ENCODE measurements at places on chromosomes 1 and 21. TPM values are rescaled to one million over a fixed set of nuclear protein-coding genes. Genes with fewer than 3 reads are reported as not detected.

GRCh38 chr1:246503341-246503740 is 3.7 kb downstream of the SMYD3 start:
- DNase-seq = no peak

DNA sequence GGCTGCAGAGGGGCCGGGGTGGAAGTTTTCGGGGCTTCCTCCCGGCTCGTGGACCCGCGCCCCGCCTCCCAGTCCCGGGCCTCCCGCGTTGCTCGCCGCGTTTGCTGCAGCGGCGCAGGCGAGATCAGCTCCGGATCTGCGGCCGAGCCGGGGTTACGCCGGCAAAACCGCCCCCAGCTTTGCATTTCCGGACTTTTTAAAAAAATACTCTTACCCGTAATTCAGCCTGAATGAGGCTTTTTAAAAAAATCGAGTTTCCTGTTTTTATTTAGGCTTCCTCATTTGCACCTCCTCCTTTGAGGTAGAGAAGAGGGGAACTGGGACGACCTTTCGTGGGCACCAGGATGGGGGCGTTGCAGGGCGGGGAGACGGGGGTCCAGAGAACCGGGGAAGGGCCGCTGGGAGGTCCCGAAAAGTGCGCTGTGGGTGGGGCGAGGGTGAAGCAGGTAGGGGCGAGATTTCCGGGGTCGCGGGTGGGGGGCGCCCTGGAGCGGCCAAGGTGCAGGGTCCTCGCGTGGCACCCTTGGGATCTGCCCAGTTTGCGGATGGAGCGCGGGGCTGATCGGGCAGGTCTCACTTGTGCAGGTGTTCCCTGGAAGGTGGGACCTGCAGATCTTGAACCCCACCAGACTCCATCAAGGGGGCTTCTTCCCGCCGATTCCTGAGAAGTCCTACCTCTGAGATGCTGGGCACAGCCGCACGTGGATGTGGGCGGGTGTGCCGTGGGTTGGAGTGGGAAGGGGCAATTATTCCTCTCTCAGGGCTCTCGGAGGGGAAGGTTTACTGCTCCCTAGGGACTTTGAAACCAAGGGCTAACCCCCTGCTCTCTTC is 1.1 kb downstream of the PIK3CD start:
- peak; percentile 64 for DNase-seq

DNA sequence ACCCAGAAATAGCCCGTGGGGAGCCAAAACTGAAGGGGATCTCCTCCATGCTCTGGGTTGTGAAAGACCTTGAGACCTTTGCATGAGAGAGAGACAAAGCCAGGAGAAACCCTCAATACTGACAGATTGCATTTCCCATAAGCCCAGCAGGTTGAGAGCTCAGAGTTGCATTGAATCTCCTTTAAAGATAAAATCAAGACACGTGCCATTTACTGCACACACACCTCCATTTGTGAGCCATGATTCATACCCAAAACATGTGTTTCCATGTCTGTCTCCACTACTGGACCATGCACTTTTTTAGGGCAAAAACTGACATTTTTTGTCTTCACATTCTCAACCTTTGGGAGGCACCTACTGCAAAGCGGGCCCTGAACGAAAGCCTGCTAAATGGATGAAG is 144.0 kb upstream of the NRIP1 start:
- DNase-seq = no peak

- no peak for DNase-seq
Measured at GRCh38 chr1:54927472-54928240, 40.7 kb upstream of the DHCR24 start.

DNA sequence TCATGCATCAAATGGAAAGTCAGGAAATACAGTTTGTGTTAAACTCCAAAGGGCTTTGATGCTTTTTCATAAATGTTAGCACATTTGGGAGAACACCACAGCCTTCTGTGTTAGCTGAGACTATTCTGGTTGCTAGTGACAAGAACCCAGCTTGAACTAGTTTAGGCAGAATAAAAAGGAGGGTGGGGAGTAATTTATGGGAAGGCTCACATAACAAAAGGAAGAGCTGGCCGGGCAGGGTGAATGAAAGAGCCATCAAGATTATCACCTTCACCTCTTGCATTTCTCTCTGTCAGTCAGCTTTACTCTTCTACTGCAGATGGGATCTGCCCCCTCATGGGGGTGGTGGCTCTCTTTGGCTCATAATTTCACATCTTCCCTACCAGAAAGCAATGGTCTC is 75.4 kb upstream of the VTCN1 start:
- no peak for DNase-seq

GRCh38 chr21:8993943-8994639 is 1527.3 kb upstream of the TPTE start:
- no peak for DNase-seq

DNA sequence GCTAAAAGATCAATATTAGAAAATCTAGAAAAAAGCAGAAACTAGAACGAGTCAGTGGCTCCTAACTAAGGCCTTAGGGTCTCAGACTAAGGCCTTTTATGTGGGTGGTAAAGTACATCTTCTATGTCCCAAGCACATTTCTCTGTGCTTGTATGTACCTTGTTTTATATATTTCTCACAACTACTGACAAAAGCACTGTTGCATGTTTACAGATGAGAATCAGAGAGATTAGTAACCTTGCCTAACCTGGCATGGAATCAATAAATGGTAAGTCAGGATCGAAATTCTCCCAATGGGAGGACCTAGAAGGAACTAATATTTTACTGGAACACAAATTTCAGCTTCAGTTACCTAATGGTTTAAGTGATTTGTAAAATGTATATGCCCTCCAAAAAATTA is 160.9 kb downstream of the FGGY start:
- no peak for DNase-seq

- no peak for DNase-seq
Measured at GRCh38 chr21:43287111-43287760, 118.4 kb downstream of the CRYAA start.

- DNase-seq = no peak
Measured at GRCh38 chr1:67280696-67281095, 27.0 kb upstream of the IL12RB2 start.

DNA sequence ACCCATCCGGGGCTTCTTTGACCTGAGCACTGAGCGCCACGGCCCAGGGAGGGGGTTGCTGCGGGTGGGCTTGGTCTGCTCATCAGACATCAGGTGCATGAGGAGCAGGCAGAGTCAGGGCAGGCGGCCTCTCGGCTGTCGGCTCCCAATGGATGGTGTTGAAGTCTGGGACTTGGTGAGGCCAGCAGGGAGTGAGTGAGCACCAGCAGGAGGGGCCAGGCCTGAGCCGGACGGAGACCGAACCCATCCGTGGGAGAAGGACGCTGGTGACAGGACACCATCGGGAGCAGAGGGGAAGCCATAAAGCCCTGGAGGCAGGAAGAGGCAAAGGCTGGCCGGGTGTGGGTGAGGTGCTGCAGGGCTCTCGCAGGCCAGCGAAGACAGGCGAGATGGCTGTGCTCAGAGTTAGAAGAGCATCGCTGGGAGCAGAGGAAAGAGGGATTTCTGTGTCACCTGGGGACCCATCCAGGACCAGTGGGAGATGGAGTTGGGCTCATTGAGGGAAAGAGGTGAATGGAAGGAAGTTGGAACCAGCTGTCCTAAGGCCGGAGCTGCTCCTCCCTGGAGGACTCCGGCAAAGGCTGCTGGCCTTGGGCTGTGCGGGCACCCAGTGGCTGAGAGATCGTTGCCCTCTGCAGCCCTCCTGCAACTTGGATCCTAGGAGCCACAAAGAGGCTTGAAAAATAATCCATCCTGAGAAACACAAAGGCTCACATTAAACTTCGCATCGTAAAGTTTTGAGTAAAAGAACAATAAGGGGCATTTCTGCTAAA is 49.9 kb downstream of the PDE9A start:
- DNase-seq = no peak

GRCh38 chr1:21216835-21217811 is 40.4 kb upstream of the EIF4G3 start:
- peak; percentile 60 for DNase-seq

GRCh38 chr1:1561801-1562470 is 12.7 kb downstream of the SSU72 start:
- DNase-seq = no peak

GRCh38 chr1:196063952-196064351 is 544.3 kb downstream of the KCNT2 start:
- DNase-seq = no peak

GRCh38 chr1:21106709-21107108 is 70.0 kb downstream of the EIF4G3 start:
- DNase-seq = no peak

GRCh38 chr1:232579958-232580941 is 49.7 kb downstream of the SIPA1L2 start:
- no peak for DNase-seq

DNA sequence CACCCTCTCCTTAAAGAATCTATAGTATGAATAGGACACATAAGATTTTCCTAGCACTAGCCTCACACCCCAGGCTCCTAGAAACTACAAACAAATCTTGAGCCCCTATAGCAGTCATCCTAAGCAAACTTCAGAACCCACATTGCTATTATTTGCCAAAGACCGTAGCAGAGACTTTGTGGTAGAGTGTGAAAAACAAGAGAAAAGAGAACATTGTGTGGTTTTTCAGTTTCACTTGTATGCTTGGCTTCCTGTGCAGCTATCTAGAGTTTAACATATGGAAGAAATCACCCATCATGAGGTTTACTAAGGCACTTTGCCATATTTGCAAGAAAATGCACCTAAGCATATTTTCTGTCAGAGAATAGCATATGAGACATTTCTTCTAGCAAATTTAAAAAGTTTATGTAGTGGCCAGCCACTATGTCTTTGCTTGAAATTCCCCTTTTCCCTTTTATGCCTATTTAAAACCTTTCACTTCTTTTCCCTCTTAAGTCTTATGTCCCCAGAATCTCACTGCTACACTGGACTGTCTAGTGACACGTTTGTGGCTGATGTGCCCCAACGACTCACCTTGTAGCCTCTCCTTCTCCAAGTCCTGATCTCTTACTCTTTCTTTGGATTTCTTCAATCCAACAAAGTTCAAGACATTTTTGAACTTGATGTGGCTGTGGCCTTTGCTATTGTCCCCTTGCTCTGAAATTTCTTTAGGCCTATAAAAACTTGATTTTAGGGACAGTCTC is 25.6 kb downstream of the CCDC190 start:
- no peak for DNase-seq

DNA sequence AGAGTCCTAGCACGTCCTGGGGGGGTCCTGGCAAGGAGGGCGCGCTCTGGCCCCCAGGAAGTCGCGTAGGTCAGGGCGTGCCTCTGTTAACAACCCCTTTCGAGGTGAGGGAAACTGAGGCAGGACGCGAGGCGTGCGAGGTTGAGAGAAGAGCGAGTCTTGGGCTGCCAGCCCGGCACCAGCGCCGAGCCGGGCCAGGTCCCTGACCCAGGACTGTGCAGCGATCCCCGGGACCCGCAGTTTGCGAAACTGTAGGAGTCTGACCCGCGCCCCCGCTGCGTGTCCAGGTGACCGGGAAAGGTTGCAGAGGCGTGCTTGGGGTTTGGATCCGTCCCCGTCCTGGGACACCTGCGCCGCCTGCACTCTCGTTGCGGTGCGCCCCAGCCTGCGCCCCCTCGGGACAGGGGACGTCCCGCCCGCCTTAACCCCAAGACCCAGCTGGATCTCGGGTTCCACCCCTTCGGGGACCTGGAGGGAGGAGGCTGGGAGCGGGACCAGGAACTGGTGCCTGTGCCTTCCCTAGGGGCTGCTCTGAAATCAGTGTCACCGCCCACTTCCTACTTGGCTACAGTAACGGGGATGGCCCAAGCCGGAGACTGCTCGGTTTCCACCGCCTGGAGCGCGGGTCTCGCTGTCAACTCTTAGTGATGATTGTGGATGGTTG is 493 bp downstream of the DISC1 start:
- peak; percentile 63 for DNase-seq

DNA sequence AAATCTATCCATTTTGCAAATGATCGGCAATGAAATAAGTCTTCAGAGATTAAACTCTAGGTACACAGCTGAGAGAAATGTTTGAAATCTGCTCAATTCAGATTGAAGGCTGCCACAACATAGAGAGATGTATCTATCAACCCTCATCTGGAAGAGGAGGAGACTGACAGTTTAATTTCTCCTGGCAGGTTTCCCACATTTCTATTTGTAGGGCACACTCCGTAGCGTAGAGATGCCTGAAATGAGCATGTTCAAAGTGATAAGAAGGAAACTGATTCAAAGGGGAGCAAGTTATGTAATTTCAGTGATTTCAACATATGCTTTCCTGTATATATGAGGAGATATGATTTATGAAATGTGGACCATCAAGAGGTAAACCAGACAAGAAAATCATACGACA is 44.1 kb downstream of the NIBAN1 start:
- DNase-seq = no peak

The FCRL6 gene
- 0.28 TPM for total RNA-seq

The ACTL8 gene
- not detected for total RNA-seq

The MCOLN3 gene
- 0.22 TPM for total RNA-seq

The KLHDC8A gene
- total RNA-seq = not detected

The CFHR4 gene
- total RNA-seq = not detected

The UMODL1 gene
- 0.49 TPM for total RNA-seq

The ILDR2 gene
- 0.67 TPM for total RNA-seq

The HSD3B2 gene
- not detected for total RNA-seq

The SRSF11 gene
- total RNA-seq = 454 TPM

The FAM151A gene
- not detected for total RNA-seq

The PRAMEF2 gene
- not detected for total RNA-seq

The RIMKLA gene
- not detected for total RNA-seq

The SPRR2E gene
- not detected for total RNA-seq

The BGLAP gene
- 1.9 TPM for total RNA-seq
